Muscle of arm (tissue), 14 donors: ENCODE measurements at places on chromosomes 3 and 15. TPM values are rescaled to one million over a fixed set of nuclear protein-coding genes. Genes with fewer than 3 reads are reported as not detected.

Gene LRRIQ4
- polyA plus RNA-seq: 0.10 TPM

- DNase-seq: no peak
Observed at GRCh38 chr15:70578196-70578595, 185.2 kb downstream of the UACA start.

Gene BUB1B
- 14.4 TPM for polyA plus RNA-seq

DNA sequence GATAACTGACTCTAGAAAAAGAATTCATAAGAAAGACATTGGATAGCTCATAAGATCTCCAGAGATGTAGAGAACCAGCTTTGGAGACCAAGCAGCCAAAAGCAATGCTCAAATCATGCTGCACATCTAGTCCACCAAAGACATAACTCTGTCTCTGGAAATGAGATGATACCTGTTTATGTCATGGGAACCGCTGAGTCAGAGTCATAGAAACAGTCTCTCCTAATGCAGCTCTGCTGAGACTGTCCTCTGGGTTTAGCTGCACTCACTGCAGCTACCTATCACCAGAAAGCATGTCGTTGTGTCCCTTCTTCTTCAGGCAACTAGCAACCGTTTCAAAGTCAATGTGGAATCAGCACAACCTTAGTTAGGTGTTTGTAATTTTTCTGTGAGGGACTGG, 218.5 kb upstream of the ROBO1 start:
- no peak for DNase-seq

Gene FBXW12
- polyA plus RNA-seq: 0.22 TPM

- DNase-seq: no peak
Observed at GRCh38 chr15:31390029-31390428, 63.4 kb downstream of the KLF13 start.

DNA sequence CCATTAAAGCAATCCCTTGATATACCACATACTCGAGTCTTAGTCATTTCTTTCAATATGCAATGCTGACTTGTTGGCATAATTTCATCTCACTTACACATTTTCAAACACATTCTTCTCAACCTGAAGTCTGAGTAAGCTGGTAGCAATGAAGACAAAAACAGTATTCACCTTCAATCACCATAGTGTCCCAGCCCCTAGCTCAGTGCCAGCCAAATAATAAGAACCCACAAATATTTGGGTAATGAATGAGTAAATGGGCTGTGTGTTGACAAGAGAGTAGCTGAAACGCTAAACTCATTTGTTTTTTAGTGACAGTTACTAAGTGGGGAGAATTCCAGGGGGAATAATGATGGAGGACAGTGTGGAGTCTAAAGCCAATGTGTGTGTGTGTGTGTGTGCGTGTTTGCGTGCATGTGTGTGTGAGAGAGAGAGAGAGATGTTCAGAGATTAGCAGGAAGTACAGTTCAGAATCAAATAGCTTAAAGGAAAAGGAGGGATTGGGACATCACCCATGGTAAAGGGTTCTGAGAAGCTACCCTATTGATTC, 165.7 kb downstream of the GAP43 start:
- DNase-seq: no peak

DNA sequence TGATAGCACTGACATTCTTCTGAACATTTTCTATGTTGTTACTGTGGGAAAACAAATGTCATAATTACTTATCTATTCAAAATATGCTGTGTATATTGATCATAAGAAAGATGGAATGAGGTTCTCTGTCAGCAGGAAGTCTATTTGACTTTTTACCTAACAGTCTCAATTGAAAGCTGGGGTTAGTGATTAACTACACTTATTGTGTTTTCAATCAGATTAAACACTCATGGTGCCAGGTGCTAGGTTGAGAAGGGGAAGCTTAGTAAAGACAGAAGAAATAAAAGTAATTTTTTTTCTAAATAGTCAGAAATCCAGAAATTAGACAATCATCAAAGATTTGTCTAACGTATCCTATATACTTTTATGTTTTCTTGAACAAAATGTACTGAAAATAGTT, 281.0 kb upstream of the NR2E3 start:
- no peak for DNase-seq

Gene ZNF35
- 7.1 TPM for polyA plus RNA-seq

DNA sequence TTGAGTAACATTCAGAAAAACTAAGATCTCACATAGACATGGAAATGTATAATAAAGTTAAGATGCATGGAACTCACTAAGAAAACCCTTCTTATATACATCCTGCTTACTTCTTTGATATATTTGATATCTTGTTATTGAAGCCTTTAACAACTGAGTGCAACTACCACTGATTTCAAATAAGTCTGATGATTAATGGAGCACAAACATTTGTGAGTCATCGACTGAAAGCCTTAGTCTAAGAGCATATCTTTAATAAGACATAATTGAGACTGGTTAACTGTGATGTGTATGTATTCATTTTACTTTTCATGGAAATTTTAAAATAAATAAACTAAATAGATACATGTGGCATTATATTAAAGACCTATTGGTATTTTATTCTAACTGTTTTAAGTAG, 740.5 kb downstream of the EPHA3 start:
- DNase-seq: no peak

- no peak for DNase-seq
Observed at GRCh38 chr15:64897345-64897985, 14.2 kb upstream of the ANKDD1A start.

DNA sequence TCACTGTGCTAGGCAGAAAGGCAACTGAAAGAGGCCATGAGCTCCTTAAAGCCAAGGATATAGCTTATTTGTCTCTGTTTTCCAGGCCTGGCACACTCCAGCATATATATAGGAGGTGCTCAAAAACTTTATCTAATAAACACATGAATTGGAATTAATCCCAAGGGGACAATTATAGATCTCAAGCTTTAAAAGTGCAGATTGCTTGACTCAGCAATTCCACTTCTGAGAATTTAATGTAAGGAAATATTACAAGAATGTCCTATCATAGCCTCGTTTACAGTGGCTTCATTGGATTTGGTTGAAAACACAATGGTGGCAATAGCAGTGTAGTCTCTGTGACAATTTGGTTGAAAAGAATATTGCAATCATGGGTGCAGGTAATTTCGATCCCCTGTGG, 267.3 kb downstream of the SHQ1 start:
- DNase-seq: no peak

Gene KNL1
- polyA plus RNA-seq: 5.9 TPM

GRCh38 chr3:190384309-190384756, 3.6 kb upstream of the CLDN16 start:
- no peak for DNase-seq

- DNase-seq: no peak
Observed at GRCh38 chr3:162760789-162761188, 1264.2 kb downstream of the OTOL1 start.

- DNase-seq: no peak
Observed at GRCh38 chr15:48993380-48993779, 29.7 kb upstream of the SHC4 start.

Gene MAPK6
- polyA plus RNA-seq: 27.0 TPM

DNA sequence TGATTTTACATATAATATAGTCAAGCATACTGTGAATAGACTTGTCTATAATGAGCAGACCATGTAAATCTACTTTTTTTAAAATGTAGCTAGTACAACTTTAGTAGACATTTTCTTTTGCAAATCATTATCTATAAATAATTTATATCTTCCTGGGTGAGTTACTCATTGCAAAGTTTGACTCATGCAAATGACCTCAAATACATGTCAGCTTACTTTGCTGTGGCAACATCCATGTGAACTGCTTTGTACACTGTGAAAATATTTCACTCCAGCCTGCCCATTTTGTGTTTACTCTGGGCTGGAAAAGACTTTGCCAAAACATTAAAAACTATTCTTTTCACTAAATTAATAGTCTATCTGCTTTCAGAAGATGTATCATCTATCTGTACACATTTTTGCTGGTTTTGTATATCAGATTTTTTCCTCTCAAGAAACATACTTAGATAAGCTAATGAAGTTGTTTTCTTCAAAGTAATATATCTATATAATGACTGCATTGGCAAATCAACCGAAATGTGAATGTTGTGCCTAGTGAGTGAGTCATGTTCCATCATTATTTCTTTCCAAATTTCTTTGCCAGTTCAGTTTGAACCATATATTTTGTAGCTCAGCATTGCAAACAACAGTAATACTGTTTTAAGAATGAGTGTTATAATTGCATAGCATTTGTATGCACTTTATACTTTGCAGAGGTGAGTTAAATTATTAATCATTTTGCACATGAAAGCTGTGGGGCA, 26.5 kb downstream of the IGSF10 start:
- DNase-seq: no peak

DNA sequence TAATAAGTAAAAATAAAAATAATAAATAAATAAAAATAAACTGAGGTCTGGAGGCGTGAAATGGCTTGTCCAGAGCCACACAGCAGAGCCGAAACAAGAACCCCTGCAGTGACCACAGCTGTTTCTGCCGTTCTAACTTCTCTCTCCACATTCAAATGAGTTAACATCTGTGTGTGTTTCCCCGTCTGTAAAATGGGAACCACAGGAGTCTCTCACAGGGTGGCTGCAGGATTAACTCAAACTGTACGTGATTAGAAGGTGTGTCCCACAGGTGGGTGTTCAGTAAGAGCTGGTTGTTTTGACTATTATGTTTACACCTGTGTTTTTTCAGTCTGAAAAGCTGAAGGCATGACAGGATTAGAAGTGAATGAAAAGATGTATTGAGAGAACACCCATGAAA, 27.0 kb upstream of the MUC4 start:
- no peak for DNase-seq

Gene DLL4
- polyA plus RNA-seq: 9.1 TPM

DNA sequence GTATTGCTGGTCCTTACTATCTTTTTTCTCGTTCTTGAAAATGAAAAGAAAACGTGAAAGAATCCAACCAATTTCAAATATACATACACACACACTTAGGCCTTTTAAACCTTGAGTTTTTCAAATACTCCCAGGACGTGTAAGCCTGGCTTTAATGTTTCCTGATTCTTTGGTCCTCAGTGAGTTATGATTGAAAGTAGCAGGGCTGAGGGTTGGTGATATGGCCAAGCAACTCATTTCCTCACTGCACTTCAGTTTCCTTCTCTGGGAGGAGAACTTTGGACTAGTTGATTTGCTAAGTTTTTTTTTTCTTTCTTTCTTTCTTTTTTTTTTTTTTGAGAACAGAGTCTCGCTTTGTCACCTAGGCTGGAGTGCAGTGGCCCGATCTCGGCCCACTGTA, 34.6 kb downstream of the CHD2 start:
- DNase-seq: no peak

Gene CYP8B1
- polyA plus RNA-seq: 0.09 TPM

Gene CDHR4
- polyA plus RNA-seq: not detected

Gene HRG
- polyA plus RNA-seq: 0.12 TPM

Gene CHRD
- polyA plus RNA-seq: 23.7 TPM

Gene TIMP4
- polyA plus RNA-seq: 1.8 TPM

GRCh38 chr3:114128231-114128630, 50.6 kb downstream of the DRD3 start:
- DNase-seq: no peak

DNA sequence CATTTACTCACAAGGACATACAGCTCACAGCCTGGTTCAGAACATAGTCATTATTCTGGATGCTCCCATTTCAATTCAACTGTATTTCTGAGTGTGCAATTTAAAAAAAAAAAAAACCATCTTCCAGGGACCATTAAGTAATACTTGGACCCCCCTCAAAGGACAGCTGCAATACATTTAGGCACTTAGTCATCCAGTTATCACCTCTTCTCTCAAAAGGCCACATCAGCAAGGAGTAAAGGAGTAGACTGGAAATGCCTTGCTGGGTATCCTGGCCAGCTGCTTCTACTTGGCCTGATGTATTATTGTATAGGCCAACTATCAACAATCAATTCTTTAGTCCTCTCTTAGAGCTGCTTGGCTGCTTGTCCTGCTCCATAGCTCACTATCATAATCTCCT, 211.4 kb upstream of the SETMAR start:
- DNase-seq: peak; percentile 16

GRCh38 chr3:107911337-107912000, 179.4 kb downstream of the CD47 start:
- no peak for DNase-seq

Gene NANOGP8
- polyA plus RNA-seq: not detected

Gene ZNF710
- polyA plus RNA-seq: 21.6 TPM

GRCh38 chr3:183533412-183534132, 21.9 kb downstream of the KLHL6 start:
- DNase-seq: no peak

DNA sequence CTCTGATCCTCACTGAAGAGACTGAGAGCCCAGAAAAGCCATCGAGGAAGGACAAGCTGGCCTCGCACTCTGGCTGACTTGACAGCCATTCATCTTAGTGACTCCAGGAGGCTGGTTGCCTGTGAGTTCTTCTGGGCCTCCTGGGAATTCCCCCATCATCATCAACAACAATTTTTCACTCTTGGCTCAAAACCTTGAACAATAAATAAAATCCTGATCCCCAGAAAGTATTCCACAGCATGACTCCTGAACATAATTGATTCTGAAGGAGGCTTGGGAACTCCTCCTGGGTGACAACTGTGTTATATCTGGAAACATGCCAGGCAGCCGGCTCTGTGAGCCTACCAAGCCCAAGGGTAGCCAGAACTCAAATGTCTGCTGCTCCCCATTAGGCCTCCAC, 188.6 kb downstream of the SHQ1 start:
- no peak for DNase-seq

Gene TRH
- polyA plus RNA-seq: 0.35 TPM

Gene ALPK3
- 63.9 TPM for polyA plus RNA-seq

Gene HAPLN3
- polyA plus RNA-seq: 18.2 TPM

DNA sequence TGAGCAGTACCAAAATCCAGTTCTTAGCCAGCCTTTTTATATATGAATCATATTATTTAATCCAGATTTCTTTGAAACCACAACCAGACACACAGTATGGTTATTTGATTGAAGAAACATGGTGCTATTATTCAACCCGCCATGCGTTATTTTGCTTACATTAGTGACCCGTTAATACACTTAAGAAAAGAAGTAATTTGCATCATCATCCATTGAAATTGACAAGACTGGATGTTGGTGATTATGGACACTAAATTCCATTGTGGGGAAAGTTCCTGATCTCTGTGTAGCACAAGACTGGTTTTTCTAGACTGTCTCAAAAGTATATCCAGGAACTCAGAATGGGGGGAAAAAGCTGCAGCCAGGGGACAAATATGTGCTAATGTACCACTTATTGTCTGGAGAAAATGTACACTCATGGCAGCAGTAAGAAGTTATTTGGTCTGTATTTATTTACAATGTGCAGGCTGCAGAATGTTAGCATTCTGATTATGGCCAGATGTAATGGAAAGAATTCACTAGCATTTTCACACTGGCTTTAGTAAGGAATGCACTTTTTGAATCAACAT, 80.3 kb downstream of the FILIP1L start:
- no peak for DNase-seq

DNA sequence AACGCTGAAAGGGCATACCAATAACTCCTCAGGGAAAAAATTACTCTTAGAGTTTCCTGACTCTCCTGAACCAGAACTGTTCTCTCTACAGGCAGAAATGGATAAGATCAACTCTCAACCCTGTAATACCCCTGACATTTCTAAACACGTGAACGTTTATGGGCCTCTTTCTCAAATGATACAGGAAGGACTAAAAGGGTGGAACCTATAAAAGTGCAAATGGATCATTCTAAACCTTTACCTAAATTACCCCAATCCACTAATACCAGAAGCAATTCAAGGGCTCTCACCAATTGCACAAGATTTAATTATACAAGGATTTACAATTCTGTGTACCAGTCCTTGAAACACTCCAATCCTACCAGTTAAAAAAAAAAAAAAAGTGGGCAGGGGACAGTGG, 98.0 kb upstream of the FAM174B start:
- no peak for DNase-seq

GRCh38 chr15:78075490-78076230, 1.9 kb downstream of the TBC1D2B start:
- peak; percentile 78 for DNase-seq
